Subcutaneous adipose tissue (tissue), 4 donors: ENCODE measurements at places on chromosomes 2 and 18. TPM values are rescaled to one million over a fixed set of nuclear protein-coding genes. Genes with fewer than 3 reads are reported as not detected.

Gene HTRA2
- total RNA-seq, result 42.2 TPM

Gene RRM2
- not detected for total RNA-seq

Gene ACTG2
- total RNA-seq, result 8.5 TPM

Gene GTF3C2
- total RNA-seq, result 43.0 TPM

Gene TRIM54
- 0.66 TPM for total RNA-seq

Gene TMEM163
- total RNA-seq, result 0.16 TPM

Gene DSG4
- total RNA-seq, result not detected

Gene ADD2
- total RNA-seq, result 1.1 TPM

Gene FAM161A
- total RNA-seq, result 3.5 TPM

Gene SCN9A
- 18.9 TPM for total RNA-seq

Gene C2orf81
- total RNA-seq, result 1.4 TPM

Gene DHRS9
- 4.3 TPM for total RNA-seq

Gene ANKRD29
- 9.2 TPM for total RNA-seq

Gene MAPRE3
- 25.1 TPM for total RNA-seq

Gene FASTKD2
- 24.8 TPM for total RNA-seq

Gene C2orf15
- total RNA-seq, result not detected

Gene INPP4A
- total RNA-seq, result 22.6 TPM

Gene KATNAL2
- 17.2 TPM for total RNA-seq

Gene SLC23A3
- 0.38 TPM for total RNA-seq

Gene BBS5
- total RNA-seq, result 10.1 TPM

Gene CRYGC
- total RNA-seq, result not detected

Gene CCL20
- not detected for total RNA-seq

Gene HAAO
- 1.1 TPM for total RNA-seq

Gene COL3A1
- total RNA-seq, result 115 TPM

Gene SH2D6
- not detected for total RNA-seq

Gene TMEM237
- 20.2 TPM for total RNA-seq

Gene HAUS1
- 31.8 TPM for total RNA-seq

Gene RANBP2
- total RNA-seq, result 76.4 TPM

Gene RETREG2
- 63.9 TPM for total RNA-seq

Gene NXPH2
- not detected for total RNA-seq

Gene LYPD1
- total RNA-seq, result 1.5 TPM

Gene SP100
- 161 TPM for total RNA-seq

Gene CCDC141
- total RNA-seq, result 24.5 TPM

Gene IL1A
- not detected for total RNA-seq

Gene SLC4A3
- total RNA-seq, result 1.3 TPM

Gene TLX2
- total RNA-seq, result not detected

Gene ITPRIPL1
- 1.3 TPM for total RNA-seq

Gene SERPINB7
- not detected for total RNA-seq

Gene PROC
- total RNA-seq, result not detected

Gene IL36A
- not detected for total RNA-seq

Gene MYOM1
- total RNA-seq, result 14.1 TPM

Gene UNC50
- total RNA-seq, result 48.6 TPM

Gene DAW1
- total RNA-seq, result 0.22 TPM

Gene MYL12B
- total RNA-seq, result 261 TPM

Gene OSBPL6
- 2.0 TPM for total RNA-seq
